Activated CD4-positive, CD25-positive, alpha-beta regulatory T cell treated with anti-CD3 and anti-CD28 coated beads, Interleukin-2, amount 50 U/mL, for 16 hours (primary cell): ENCODE measurements at places on chromosomes 11 and 22.

- DNase-seq: no peak
Measured at GRCh38 chr11:2468363-2469235, 23.8 kb downstream of the KCNQ1 start.

DNA sequence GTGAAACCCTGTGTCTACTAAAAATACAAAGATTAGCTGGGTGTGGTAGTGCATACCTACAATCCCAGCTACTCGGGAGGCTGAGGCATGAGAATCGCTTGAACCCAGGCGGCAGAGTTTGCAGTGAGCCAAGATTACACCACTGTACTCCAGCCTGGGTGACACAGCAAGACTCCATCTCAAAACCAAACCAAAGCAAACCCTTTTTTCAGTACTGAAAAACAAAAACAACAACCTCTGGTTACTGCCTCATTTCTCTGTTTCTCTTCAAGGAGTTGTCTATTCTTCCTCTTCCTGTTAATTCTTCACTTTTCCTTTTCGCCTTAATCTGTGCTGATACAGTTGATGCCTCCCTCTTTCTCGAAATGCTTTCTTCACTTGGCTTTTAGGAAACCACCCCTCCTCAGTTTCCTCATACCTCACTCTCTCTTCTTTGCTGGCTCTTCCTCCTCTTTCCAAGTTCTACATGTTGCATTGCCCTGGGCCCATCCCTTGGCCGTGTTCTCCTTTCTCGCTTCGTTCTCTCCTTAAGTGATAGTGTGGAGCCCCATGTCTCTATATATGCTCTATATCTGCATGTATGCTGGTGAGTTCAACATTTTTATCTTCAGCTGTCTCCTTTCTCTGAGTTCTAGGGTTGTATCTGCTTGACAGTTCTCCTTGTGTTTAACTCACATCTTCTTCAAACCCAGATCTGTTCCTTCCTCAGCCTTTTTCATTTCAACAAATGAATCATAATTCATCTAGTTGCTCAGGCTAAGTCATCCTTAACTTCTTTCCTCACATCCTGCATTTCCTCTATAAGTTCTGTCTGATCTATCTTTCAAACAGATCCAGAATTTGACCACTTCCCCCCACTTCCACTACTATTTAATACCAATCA, 37.1 kb downstream of the NUCB2 start:
- no peak for DNase-seq

DNA sequence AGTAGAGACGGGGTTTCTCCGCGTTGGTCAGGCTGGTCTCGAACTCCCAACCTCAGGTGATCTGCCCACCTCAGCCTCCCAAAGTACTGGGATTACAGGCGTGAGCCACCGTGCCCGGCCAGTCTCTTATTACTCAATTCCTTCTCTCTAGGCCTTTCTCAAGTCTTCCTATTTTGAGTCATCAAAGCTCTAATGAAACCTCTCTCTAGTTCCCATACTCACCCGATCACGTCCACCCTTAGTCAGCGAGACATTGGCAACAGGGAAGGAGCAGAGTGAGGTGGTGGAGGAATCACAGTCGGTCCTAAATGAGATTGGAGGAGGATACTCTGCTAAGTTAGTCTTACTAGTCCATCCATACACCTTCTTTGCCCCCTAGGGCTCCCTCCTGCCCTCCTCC, 5.0 kb downstream of the BSCL2 start:
- no peak for DNase-seq

DNA sequence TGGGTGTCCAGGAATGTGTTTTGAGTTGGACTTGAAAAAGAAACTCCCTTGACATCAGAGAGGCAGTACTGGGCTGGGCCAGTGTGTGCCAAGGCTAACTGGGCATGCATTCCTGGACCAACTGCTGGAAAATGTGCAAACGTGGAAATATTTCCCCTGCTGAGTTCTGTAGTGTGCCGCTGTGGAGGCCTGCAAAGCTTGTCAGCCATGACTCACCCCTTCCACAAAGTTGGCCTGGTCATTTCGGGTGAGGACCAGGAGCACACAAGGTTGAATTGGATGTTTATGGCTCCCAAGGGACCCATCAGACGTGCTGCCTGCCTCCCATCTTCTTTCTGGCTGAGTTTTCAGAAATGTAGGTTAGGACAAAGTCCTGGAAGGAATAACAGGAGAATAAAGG, 513.1 kb downstream of the MIAT start:
- no peak for DNase-seq

DNA sequence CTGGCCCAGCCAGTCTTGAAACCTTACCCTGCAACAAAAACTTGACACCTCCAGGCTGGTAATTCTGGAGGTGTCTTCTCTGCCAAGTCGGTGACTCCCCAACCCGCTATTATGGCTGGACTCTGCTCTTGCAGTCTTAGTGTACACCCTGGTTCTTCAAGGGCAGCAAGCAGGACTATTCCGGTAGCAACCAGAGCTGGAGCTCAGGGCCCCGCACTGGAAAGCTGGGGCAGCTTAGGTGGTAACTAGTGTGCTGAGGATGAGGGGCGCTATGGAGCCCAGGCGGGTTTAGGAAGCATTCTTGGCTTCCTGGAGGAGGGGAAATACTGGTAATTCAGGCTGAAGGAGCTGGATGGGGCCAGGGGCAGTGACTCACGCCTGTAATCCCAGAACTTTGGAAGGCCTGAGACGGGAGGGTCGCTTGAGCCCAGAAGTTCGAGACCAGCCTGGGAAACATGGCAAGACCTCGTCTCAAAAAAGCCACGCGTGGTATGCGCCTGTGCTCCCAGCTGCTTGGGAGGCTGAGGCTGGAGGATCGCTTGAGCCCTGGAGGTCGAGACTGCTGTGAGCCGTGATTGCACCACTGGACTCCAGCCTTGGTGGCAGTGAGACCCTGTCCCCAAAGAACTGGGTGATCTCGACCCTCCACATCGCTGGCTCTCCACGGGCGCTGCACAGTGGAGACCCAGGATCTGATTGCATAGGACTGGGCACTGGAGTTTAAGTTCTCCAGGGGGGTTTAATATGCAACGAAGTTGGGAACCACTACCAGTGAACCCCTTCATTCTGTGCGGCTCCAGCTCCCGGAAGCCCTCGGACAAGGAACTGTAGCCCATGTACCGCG, 10.6 kb upstream of the AIFM3 start:
- no peak for DNase-seq

- DNase-seq: no peak
Measured at GRCh38 chr11:13207665-13208594, 69.7 kb upstream of the BMAL1 start.

DNA sequence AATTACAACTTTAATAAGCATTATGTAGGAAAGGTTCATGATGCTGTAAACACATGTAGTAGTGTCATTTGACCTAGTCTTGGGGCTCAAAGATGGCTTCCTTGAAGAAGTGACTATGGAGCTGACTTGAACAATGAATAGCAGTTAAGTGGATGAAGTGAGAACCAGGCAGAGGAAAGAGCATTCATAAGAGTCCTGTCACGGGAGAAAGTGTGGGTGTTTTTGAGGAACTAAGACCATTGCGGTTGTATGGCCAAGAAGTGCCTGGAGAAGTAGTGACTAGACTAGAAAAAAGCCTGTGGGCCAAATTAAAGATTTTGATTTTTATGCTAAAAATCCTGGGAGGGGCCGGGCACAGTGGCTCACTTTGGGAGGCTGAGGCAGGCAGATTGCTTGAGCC, 7.2 kb upstream of the IL18BP start:
- DNase-seq: no peak
